ENCODE measurements at places on chromosomes 7 and 10.

DNA sequence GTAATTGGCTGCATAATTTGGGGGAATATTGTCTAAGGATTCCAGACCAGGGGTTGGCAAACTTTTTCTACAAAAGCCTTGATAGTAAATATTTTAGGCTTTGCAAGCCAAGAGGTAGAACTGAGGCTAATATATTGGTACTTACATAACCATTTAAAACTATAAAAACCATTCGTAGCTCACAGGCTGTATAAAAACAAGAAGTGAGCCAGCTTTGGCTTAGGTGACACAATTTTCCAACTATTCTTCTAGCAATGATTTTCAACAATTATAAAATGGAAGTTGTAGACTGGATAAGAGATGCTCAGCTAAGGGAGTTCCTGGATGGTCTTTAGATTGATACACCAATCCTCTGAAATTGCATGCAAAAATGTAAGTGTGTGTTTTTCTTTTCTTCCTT lies 1.4 kb downstream of the GPR141 start:
- DNase-seq = no peak

GRCh38 chr10:97333351-97333600 lies 1.3 kb downstream of the FRAT2 start:
- no peak for DNase-seq

- DNase-seq = no peak
Measured at GRCh38 chr10:86226781-86227201, 139.8 kb downstream of the GRID1 start.

DNA sequence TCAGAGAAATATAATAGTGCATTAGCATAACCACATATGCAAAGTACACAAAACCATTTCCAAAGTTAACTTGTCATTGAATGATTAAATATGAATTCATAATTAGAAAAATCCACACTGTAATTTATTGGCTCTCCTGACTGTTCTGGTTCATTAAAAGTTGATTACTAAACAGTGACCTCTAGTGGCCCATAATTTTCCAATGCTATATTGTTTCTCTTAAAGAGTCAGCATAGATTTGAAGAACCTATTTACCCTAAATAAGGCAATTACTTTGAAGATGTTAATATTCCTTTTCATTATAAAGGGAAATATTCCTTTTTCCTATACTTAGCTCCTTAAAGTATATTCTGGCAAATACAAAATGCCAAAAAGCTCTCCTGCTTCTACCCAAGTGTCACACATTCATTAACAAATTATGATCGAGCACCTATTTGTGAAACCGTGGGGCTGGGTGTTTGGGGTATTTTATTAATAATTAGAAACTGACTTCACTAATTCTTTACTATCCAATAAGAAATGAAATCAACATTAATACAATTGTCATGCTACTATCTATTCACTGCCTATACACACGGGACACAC lies 86.2 kb downstream of the HIBADH start:
- peak; percentile 80 for DNase-seq

- DNase-seq = no peak
Measured at GRCh38 chr10:132675031-132675740, 110.8 kb downstream of the NKX6-2 start.

- DNase-seq = no peak
Measured at GRCh38 chr10:133254421-133255120, 16.9 kb downstream of the VENTX start.

- no peak for DNase-seq
Measured at GRCh38 chr7:2471396-2471795, 4.8 kb downstream of the GRIFIN start.

DNA sequence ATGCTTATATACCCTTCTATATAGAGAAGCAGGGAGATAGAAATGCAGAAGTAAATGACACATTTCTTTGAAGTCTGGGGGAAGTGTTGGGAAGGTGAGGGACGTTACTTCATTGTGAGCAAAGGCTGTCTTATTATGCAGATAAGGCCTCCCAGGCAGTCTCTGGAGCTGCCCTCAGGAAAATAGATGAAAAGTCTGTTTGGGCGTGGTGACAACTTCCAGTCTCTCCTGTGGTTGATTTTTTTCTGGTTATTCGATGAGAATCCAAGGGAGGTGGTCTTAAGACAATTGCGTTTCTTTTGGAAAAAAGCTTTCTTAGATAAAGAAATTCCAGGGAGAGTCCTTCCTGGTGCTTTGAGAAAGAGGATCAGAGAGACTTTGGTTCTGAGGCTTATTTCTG lies 84.0 kb downstream of the NEUROD6 start:
- no peak for DNase-seq

- no peak for DNase-seq
Measured at GRCh38 chr10:133405272-133405671, 11.3 kb downstream of the MTG1 start.

DNA sequence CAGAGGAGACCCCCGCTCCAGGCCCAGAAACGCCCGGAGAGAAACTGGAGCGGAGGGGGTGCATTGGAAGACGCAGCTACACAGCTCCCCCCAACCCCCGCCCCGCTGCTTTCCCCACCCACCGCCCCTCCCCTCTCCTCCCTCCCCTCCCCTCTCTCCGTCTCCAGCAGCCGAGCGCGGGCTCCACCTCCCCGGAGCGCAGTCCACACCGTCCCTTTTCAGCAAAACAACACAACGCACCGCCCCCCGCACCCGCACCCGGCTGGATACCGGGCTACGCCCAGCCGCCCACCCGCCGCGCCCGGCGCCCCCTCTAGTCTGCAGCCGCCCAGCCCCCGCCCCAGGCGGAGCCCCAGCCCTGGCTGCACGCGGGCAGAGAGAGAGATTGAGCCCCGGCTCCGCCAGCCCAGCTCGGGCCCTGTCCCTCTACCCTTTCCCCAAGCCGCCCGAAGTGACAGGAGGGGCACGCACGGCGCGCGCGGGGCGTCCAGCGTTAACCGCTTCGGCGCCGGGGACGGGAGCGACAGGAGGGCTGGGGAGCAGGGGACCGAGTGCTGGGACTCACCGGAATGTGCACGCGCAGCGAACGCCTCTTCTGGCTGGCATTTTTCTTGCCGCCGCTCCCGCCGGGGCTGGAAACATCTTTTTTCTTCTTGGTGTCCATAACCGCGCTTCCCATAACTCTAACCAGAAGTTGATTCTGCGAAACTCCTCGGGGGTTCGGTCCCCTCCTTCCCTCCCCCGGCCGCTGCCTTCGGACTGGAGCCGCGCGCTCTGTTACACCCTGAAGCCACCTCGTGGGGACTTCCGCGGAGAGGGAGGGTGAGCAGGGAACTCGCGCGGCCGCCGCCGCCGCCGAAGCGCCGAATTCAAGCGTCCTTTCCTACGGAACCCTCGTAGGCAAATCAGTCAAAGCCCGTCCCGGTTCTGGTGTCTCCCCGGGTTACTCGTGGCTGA lies 695 bp downstream of the PRKAG2 start:
- no peak for DNase-seq

- no peak for DNase-seq
Measured at GRCh38 chr7:55052081-55052480, 33.3 kb downstream of the EGFR start.

DNA sequence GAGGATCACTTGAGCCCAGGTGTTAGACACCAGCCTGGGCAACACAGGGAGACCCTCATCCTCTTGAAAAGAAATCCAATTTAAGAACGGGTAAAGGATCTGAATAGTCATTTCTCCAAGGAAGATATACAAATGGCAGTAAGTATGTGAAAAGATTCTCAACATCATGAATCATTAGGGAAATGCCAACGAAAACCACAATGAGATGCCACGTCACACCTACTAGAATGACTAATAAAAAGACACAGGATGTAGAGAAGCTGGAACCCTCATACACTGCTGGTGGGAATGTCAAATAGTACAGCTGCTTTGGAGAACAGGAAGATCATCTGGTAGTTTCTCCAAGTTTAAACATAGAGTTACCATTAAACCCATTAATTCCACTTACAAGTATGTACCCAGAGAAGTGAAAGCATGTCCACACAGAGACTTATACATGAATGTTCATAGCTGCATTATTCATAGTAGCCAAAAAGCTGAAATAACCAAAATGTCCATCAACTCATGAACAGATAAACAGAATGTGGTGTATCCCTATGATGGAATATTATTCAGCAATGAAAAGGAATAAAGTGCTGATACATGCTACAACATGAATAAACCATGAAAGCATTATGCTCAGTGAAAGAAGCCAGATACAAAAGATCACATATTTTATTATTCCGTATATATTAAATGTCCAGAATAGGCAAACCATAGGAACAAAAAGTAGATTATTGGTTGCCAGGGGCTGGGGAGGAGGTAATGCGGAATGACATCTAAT lies 13.1 kb upstream of the ZMIZ2 start:
- DNase-seq = no peak

- DNase-seq = no peak
Measured at GRCh38 chr7:81719865-81720264, 50.0 kb downstream of the HGF start.

DNA sequence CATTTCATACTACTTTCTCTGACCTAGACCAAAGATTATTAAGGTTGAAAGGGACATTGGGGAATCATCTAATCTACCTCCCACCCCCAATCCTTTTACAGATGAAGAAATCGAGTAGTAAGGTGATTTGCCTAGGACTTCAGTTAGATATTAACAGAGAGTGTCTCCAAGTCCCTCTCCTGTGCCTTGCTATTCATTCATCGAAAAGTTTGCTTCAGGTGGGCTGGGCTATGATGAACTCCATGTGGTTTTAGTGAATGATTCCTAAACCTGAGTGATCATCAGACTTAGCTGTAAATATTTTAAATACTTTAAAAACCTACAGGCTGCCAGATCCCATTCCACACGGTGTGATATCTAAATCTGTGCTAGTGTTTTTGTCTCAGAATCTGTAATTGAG lies 259.4 kb upstream of the SORCS1 start:
- DNase-seq = no peak

GRCh38 chr10:42997849-42998165 lies 79.1 kb upstream of the RET start:
- DNase-seq = no peak

- DNase-seq = no peak
Measured at GRCh38 chr7:157769086-157769485, 432.3 kb downstream of the DNAJB6 start.

DNA sequence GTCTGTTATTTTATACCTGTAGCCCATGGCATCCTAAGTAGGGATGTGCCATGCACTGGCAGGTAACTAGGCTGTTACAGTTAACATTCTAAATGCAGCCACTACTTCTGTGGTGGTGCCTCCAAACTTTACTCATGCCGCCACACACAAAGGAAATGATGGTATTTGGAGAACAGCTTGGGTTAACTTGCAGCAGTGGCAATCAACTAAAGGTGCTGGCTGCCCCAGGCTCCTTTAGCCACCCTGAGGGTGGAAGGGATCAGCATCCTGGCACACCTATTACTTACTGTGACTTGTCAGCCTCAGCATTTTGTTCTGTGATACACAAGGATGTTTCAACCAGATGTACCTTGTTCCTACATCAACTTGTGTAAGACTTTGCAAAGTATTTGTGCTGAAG lies 221.8 kb upstream of the PPP1R3A start:
- DNase-seq = no peak

- DNase-seq = no peak
Measured at GRCh38 chr7:4769761-4770160, 5.7 kb upstream of the AP5Z1 start.

DNA sequence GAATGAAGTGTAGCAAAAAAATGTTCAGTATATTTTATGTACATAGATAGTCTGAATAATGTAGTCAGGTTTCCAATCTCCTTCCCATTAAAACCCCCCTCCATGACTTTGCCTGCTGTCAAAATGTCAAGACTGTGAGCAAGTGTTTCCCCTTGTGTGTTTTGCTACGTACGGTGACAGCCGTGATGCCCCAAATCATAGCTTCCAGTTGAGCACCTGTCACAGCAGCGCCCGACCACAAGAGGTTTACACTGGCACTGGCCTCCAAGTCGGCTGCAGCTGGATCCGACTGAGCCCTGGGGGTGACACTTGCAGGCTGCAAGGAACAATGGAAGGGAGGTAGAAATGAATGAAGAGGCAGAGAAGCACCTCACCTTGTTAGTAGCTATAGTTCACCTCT lies 62.3 kb downstream of the LAMB4 start:
- DNase-seq = no peak
